ENCODE measurements at places on chromosomes 6 and 20.

- no peak for DNase-seq
Measured at GRCh38 chr20:57000441-57000968, 265.9 kb downstream of the BMP7 start.

DNA sequence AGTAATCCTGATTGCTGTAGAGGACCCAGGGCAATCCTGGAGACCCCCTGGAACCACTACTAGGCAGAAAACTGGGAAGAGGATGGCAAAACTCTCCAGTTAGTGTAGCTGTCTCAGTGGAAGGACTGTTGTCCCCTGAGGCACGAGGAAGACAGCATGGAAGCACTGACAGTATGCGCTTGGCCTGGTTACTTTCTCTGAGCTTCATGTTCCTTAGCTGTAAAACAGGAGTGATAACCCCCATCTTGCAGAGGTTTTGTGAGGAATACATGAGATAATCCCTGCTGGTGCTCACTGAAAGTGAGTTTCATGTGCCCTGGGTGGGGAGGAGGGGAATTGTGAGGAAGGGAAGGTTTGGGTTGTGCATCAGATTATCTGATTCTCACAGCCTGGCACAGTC lies 3.2 kb downstream of the NT5E start:
- DNase-seq = no peak

- no peak for DNase-seq
Measured at GRCh38 chr6:21187485-21187884, 406.1 kb upstream of the SOX4 start.

DNA sequence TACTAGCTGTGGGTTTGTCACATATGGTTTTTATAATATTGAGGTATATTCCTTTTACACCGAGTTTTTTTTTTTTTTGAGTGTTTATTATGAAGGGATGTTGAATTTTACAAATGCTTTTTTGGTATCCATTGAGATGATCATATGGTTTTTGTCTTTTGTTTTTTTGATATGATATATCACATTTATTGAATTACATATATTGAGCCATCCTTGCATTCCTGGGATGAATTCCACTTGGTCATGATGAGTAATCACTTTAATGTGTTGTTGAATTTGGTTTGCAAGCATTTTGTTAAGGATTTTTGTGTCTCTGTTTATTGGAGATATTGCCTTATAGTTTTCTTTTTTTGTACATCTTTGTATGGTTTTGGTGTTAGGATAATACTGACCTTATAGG lies 3.3 kb upstream of the ZNF337 start:
- no peak for DNase-seq

DNA sequence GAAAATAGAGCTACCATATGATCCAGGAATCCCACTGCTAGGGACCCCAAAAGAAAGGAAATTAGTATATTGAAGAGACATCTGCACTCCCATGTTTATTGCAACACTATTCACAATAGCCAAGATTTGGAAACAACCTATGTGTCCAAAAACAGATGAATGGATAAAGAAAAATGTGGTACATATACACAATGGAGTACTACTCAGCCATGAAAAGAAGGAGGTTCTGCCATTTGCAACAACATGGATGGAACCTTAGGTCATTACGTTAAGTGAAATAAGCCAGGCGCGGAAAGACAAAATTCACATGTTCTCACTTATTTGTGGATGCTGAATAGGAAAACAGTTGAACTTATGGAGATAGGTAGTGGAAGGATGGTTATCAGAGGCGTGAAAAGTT lies 137.3 kb downstream of the ADAT2 start:
- no peak for DNase-seq

DNA sequence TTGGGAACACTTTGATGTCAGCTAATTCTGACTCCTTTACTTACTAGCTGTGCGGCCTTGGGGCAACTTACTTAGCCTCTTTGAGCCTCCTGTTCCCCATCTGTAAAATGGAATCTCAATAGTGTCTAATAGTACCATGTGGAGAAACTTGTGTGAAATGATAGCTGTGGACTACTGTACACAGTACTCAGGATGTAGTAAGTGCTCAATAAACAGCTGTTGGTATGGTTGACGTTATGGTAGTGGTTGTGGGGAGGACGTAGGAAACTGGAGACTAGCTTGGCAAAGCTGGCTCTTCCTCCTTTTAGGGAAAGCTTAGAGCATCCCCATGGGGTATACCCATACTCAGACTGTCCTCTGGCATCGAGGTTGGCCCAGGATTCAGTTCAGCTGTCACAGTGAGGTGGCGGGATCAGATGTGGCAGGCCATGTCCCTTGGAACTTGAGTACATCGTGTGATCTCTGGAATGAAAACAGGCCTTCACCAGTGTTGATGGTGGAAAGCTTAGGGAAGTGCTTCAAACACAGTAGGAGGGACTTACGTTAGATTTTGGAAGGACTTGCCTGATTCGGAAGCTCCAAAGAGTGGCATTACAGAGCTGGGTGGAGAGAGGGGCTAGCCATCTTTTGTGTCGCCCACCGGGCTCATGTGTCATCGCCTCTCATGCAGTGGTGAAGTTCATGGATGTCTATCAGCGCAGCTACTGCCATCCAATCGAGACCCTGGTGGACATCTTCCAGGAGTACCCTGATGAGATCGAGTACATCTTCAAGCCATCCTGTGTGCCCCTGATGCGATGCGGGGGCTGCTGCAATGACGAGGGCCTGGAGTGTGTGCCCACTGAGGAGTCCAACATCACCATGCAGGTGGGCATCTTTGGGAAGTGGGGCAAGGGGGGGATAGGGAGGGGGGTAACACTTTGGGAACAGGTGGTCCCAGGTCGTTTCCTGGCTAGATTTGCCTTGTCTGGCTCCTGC lies 7.1 kb downstream of the VEGFA start:
- no peak for DNase-seq

GRCh38 chr6:34144581-34145160 lies 1.2 kb downstream of the GRM4 start:
- no peak for DNase-seq

GRCh38 chr6:112214739-112215269 lies 39.6 kb downstream of the LAMA4 start:
- DNase-seq = no peak

DNA sequence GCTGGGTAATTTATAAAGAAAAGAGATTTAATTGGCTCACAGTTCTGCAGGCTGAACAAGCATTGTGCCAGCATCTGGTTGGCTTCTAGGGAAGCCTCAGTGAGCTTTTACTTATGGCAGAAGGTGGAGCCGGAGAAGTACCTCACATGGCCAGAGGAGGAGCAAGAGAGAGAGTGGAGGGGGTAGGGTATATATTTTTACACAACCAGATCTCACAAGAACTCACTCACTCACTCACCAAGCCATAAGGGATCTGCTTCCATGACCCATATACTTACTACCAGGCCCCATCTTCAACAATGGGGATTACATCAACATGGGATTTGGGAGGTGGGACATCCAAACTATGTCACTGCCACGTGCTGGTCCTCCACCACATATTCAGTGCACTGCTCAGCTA lies 152.6 kb upstream of the PRND start:
- DNase-seq = no peak

DNA sequence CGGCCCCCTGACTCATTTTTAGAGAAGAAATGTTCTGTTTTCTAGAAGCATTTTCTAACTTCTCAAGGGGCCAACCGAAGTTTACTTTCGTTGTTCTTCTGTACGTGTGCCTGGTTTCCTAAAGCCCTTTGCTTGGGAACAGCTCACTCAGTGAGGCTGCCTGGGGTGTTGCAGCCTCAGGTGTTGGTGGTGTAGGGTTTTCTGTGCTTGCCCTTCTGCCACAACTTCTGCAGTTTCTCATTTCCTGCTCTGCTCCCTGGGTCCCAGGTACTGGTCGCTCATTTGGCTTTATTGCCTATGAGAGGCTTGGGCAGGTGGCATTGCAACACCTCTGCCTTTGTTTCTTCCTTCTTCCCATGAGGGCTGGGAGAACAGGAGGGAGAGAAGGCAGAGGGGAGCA lies 278.3 kb downstream of the SOX4 start:
- no peak for DNase-seq

GRCh38 chr20:60762386-60762785 lies 489.7 kb upstream of the CDH4 start:
- no peak for DNase-seq

- DNase-seq = no peak
Measured at GRCh38 chr6:34301408-34301807, 52.6 kb upstream of the SMIM29 start.

DNA sequence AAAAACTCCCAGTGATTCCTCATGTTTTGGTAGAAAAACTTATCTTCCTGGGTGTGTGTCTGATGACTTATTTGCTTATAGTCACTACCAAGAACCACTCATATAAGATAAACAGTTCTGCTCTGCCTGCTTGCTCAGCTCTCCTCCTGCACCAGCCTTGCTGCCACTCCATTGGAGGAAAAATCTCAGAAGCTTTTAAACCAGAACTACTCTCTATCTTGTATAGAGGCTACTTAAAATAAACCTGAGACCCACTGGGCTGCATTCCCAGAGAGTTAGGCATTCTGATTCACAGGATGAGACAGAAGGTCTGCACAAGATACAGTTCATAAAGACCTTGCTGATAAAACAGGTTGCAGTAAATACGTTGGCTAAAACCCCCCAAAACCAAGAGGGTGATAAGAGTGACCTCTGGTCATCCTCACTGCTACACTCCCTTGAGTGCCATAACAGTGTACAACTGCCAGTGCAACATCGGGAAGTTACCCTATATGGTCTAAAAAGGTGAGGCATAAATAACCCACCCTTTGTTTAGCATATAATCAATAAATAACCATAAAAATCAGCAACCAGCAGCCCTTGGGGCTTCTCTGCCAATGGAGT lies 728.3 kb downstream of the EPHA7 start:
- no peak for DNase-seq

- peak; percentile 58 for DNase-seq
Measured at GRCh38 chr6:157841211-157841840, 18.3 kb downstream of the SNX9 start.

GRCh38 chr6:39391182-39391581 lies 68.7 kb upstream of the KCNK16 start:
- no peak for DNase-seq

- DNase-seq = no peak
Measured at GRCh38 chr6:14720411-14721102, 525.3 kb upstream of the JARID2 start.

DNA sequence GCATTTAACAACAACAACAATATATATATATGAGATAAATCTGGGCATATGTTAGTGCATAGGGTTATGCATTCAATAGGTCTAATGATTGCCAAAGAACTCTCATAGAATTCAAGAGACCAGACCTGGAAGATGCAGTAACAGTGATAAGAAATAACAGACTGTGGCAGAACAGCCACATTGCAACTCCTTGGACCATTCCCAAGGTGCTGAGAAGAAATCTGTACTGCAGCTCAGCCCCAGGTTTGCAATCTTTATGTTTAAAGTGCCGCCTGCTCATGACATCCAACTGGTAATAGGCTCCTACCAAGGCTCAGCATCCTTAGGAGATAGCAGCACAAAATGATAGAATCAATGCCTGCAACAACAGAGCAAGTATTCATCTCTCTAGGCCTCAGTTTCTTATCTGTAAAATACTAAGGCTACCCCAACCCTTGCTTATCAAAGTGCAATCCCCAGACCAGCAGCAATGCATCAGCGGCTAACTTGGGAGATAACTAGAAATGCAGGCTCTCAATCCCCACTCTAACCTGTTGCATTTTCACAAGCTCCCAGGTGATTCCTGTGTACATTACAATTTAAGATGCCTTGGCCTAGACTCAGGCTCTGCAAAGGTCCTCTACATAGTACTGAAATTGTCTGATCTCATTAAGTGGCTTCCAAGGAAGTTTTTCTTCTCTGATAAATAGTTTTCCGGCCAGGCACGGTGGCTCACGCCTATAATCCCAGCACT lies 30.6 kb upstream of the PIM1 start:
- no peak for DNase-seq

GRCh38 chr6:163983679-163984078 lies 569.2 kb downstream of the QKI start:
- no peak for DNase-seq

DNA sequence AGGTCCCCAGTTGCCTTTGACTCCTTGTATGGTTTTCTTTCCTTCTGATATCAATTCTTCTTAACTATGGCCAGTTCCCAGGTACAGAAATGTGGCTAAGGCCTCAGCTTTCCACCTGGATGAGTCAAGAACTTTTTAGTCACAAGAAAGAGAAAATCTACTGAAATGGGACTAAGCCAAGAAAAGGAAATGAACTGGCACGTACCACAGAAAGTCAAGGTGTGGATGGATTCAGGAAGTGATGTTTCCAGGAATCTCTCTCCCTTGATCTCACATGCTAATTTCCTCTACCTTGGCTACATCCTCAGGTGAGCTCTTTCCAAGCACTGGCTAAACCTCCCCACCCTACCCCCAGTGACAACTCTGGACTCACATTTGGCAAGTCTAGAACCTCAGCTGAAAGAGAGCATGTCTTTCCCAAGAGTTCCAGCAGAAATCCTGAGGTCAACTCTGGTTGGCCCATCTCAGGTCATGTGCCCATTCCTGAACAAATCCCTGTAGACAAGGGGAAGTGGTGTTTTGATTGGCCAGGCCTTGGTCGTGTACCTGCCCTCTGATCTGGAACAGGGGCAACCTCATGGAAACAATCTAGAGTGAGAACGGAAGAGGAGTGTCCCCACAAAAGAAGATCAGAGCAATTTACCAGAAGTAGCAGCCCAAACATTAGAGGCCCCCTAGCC lies 205.3 kb downstream of the NFATC2 start:
- DNase-seq = peak; percentile 4

- DNase-seq = peak; percentile 23
Measured at GRCh38 chr6:46325561-46326530, 155.1 kb upstream of the ENPP5 start.

- DNase-seq = no peak
Measured at GRCh38 chr6:74755778-74756177, 450.1 kb downstream of the COL12A1 start.

DNA sequence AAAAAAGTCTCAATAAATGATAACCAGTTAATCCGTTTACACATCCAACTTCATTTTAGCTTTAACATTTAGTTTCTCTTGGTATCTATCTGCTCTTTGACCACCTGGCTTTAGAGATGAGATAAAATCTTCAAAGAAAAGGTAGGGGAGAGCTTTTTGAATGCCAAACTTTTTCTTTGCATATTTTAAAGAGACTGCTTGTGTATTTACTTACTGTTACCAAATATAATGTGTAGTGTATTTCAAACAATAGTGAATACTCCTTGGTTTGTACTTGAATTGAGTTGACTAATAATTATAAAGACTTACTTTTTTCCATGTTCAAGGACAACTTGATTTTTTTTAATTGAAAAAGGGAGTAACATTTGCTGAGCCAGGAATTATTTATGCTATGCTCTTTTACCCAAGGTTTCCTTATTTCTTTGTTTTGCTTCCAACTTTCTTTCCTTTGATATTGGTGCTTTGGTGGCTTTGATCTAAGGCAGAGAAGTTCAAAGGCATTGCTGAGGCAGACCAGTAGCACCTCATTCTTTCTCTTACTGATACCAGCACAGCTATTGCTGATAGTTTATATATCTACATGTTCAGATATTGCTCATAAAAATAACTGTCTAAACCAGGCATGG lies 7.8 kb downstream of the CCDC170 start:
- no peak for DNase-seq

Data from GM12865 (cell line).